ENCODE measurements at places on chromosomes 4 and X. TPM values are rescaled to one million over a fixed set of nuclear protein-coding genes. Genes with fewer than 3 reads are reported as not detected.

DNA sequence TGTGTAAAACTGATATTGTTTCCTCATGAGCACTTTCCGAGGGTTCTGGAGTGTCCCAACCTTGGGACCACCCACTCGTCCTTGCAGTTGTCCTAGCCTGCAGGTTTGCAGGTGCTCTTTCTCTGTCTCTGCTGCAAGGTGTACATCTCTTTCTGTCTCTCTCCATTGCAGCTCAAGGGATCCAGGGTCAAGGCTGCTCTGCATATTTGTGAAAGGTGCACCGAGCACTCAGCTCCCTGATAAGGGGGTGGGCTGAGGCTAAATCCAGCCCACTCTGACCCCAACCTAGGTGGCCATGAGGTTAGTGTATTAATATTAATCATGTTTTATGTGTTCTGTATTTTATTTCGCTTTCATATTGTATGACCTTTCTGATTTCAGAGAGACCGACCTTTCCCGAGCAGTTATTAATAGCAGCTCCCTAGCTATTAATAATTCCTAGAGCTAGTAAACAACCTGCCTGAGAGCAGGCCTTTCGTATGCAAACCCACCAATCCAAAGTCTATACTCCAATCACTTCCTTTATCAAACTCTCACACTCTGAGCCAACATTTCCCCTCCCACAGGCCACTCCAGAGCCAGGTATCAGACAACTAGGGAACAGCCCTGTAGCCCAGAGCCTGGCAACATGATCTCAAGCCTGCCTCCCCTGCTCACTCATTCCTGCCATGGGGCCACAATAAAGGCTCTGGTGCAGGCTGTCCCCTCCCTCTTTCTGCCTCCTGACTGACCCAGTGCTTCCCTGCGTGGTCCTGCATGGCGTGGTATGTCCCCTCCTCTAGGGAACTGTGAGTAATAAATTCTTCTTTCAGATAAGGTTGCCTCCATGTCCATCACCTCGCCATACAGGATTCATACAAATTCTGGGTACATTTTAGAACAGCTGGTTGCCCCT, 73.9 kb downstream of the SLC2A9 start:
- no peak overlapping the region for H3K4me3 ChIP-seq
- H3K4me1 ChIP-seq = no peaks in the 10 kb centered on the region
- H3K36me3 ChIP-seq = no peaks in the 10 kb centered on the region
- peaks cover 4% of the 10 kb centered on the region for H3K27me3 ChIP-seq

DNA sequence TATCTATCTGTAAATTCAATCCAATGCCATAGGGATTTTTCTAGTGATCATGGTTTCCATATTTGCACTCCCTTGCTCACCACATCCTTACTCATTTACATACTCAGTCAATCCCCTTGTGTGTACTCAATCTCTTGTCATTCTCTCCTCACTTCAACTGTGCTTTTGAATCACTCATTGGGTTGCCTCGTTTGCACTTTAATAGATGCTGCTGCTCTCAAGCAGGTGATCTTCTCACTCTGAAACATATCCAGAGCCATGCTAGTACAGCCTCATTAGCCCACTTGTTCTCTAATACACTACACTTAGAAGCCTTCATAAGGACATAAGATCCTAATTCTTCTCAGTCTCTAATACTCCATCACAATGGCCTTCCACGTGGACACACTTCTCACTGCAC, 507.9 kb downstream of the TECRL start:
- DNase-seq = no peak
- H3K4me3 ChIP-seq = no peak overlapping the region
- H3K4me1 ChIP-seq = no peaks in the 10 kb centered on the region

Gene FGFBP2
- 2.0 TPM for total RNA-seq

DNA sequence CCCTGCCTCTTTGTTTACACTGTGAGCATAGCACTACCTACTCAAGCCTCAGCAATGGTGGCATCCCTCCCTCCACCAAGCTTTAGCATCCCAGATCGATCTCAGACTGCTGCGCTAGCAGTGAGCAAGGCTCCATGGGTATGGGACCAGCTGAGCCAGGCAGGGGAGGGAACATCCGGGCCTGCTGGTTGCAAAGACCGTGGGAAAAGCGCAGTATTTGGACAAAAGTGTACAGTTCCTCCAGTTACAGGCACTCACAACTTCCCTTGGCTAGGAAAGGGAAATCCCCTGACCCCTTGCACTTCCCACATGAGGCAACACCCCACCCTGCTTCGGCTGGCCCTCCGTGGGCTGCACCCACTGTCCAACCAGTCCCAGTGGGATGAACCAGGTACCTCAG, 26.5 kb downstream of the EGF start:
- no peak for DNase-seq
- H3K4me1 ChIP-seq = no peaks in the 10 kb centered on the region
- H3K4me3 ChIP-seq = no peak overlapping the region
- H3K36me3 ChIP-seq = no peaks in the 10 kb centered on the region

DNA sequence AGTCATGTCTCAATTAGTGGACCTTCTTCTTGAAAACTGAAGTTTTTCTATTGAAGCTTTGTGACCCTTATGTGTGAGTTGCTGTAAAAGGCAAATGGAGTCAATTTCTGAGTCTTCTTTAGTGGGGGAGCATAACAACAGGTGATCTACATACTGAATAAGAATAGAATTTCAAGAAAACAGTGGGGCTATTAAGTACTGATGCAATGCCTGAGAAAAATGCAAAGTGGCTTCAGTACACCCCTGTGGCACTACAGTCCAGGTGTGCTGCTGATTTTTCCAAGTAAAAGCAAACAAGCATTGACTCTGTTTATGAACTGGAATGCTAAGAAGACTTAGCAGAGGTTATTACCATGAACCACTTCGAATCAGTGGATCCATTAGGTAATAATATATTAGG, 328.0 kb upstream of the PABPC4L start:
- H3K4me1 ChIP-seq = no peaks in the 10 kb centered on the region
- H3K27me3 ChIP-seq = no peaks in the 10 kb centered on the region

DNA sequence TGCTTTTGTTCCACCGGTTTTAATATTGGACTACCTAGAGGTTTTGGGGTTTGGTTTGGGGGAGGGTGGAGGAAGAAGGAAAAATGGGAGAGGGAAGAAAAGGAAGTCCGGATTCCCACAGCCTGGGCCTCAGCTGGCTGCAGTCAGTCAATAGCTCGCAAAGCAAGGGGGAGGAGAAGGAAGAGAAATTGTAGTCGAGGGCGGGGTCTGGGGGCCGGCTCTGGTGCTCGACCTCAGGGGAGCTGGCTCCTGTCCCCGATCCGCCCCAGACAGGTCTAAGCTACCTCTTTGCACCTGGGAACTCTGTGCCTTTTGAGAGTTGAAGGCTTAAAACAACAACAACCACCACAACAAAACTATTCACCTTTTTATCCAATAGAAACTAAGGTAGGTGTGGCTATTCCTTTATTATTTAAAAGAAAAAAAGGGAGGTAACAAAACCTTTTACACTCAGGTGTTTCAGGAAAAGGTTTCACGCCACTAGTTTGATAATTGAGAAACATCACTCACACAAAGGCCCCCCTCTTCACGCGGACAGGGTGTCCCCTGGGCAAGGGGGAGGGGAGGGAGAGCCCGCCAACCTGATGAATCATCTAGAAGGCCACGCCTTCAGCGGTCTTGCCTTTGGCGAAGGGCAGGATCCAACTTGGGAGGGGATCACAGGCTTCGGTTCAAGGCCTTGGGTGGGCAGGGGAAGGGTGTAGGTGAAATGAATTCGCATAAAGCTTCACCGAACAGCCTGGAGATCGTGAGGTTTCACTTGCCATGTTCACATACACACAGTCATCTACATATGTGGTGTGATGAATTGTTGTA, 1.6 kb upstream of the LNX1 start:
- H3K4me1 ChIP-seq = no peaks in the 10 kb centered on the region
- no peak overlapping the region for H3K4me3 ChIP-seq
- H3K27ac ChIP-seq = no peak overlapping the region
- no peak for DNase-seq
- peaks cover 30% of the 10 kb centered on the region for H3K27me3 ChIP-seq

Gene RAB39B
- 9.9 TPM for total RNA-seq

DNA sequence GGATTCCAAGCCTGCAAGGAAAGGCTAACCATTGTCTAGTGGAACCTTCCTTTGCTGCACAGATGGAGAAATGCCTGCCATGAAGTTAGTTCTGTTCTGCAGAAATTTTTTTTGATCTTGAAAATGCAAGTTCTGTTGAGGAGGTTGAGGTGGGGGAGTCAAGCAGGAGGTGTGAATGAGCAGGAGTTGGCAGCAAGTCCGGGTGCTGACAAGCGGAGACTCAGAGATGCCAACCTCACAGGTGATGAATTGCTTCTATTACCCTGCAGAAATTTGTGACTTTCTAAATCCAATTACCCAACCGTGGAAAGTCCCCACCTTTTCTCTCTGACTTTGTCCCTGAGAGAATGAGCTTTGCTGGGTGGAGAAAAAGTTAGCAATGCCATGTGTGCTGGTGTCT, 350.1 kb downstream of the DHRSX start:
- DNase-seq = no peak
- H3K27me3 ChIP-seq = no peaks in the 10 kb centered on the region
- H3K4me3 ChIP-seq = no peak overlapping the region
- H3K36me3 ChIP-seq = no peaks in the 10 kb centered on the region
- no peak overlapping the region for H3K27ac ChIP-seq
